T47D (cell line): ENCODE measurements at places on chromosomes 7 and 10.

DNA sequence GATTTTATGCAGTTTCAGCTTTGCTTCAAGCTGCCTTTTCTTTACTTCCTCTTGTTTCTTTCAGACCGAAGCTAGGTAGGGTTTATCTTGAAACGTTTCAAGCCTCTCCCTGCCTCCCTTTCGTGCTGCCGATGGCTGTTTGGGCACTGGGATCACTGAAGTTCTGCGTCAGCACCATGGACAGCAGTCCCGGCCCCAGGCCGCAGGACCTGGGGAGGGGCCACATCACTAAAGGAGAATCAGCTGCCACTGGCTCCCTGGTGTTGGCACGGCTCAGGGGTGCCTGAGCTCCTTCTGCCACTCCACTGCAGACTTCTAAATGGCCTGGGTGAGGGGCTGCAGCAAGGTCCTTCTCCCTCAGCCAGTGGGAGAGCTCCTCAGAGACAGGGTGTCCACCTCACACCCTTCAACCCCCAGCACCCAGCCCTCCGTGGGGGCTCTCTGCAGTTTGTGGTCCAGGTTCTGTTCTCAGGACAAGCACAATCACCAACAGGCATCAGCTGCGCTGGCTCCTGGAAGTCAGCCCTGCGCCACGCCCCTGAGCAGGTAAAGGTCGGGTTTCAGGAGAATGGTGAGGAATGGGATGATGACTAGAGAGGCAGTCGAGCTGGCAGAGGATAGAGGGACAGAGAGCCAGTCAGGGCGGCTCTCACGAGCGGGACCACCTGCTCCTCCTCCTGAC, 387.2 kb downstream of the TCERG1L start:
- peak; percentile 39 for DNase-seq

- no peak for DNase-seq
Observed at GRCh38 chr10:12479924-12480323, 130.6 kb downstream of the CAMK1D start.

DNA sequence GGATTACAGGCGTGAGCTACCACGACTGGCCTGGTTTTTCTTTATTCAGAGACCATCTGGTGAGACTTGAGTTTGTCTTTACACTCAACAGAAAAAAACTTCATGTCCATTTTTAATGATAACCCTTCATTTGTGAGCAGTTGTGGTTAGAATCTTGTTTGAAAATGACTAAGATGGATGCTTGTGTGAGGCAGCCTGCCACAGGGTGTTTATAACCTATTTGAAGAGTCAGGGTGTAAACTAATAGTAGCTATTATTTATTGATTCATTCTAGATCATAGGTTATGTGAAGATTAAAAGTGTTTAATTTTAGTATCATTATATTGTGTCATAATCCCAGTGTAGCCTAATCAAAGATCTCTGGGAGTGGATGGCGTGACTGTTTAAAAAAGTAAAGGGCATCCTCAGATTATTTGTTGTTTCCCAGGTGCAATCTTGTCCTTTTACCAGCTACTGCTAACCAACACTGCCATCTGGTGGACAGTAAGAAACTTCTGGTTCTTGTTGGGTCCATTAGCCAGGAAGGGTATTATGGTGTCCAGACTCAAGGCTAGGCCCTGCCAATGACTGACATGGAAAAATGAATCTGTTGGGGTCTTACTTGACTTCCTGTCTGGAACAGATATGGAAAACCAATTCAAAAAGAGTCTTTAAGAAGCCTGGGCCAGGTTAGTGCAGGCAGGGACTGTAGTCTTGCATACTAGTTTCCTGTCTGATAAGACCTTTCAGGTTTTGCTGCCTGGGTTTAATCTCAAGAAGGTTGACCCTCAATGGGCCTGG, 24.9 kb downstream of the NRBF2 start:
- DNase-seq: peak; percentile 57

- DNase-seq: no peak
Observed at GRCh38 chr10:132446661-132447445, 49.9 kb downstream of the PWWP2B start.

GRCh38 chr10:58967551-58968388, 208.7 kb upstream of the PHYHIPL start:
- peak; percentile 9 for DNase-seq

DNA sequence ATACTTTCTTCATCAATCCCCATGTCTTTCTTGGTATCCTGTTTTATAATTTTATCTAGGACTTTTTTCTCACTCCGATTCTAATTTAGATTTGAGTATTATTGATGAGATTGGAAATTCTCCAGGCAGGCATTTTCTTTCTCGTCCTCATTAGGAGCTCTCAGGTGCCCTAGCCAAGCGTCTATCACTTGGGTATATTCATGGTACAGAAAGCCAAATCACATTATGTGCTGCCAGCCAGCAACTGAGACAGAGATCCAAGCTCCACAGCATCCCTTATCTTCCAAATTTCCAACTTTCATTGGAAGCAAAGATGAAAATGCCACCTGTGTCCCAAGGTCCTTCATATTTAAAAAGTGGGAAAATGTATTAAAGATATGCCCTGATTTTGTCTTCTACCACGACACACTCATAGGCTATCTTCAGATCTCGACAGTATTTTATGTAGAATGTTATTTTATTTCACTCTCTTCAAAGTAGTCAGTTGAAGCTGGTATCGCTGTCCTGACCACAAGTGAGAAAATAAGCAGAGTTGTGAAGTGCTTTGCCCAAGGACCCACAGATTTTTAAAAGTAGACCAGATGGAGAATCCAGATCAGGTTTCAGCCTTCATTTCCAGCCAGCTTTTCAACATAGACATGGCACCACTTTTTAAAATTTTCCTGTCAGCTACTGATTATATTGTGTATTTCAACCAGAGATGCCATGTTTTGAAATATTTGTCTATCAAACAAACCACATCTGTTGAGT, 773.4 kb downstream of the CNTNAP2 start:
- no peak for DNase-seq

GRCh38 chr10:50394832-50395231, 143.5 kb upstream of the ASAH2 start:
- DNase-seq: no peak

- DNase-seq: no peak
Observed at GRCh38 chr7:133664528-133664927, 411.6 kb downstream of the EXOC4 start.

DNA sequence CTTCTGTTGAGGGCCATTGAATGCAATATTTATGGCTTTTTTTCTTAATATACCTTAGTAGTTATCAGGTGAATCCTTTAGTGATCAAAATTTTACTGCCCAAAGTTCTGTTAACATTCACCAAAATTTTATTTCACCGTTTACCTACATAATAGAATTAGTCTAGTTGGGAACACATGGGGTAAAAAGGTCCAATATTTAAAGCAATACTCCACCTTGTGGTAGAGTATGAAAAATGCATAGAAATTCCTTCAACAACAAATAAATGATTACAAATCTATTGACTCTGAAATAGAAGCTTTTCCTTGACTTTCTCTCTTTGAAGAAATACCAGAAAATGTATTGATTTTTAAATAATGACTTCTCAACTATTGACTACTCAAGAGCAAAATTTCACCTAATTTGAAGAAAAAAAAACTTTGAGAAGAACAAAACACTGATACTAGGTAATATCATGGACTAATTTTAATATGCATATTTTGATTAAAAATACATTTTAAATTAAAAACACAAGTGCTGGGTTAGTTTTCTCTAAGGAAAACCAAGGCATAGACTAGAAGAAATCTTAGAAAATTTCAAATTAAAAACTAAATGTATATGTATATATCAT, 43.3 kb downstream of the POLR1F start:
- DNase-seq: peak; percentile 58

DNA sequence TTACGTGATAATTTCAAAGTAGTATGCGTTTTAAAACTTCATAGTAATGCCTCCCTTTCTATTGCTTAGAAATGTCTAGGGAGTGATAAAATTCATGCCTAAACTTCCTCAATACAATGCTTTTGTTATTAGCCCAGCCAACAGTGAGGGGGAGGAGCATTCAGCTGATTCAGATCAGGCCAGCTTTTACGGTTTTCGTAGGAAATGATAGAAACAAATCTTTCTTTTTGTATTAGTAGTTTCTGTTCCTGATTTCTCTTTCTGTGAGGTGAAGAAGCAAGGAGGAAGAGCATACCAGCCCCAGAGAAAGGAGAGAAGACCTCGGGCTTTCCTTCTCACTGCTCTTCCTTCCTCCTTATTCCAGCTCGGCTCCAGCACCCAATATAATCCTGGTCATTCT, 35.2 kb upstream of the ITPRID1 start:
- DNase-seq: no peak

DNA sequence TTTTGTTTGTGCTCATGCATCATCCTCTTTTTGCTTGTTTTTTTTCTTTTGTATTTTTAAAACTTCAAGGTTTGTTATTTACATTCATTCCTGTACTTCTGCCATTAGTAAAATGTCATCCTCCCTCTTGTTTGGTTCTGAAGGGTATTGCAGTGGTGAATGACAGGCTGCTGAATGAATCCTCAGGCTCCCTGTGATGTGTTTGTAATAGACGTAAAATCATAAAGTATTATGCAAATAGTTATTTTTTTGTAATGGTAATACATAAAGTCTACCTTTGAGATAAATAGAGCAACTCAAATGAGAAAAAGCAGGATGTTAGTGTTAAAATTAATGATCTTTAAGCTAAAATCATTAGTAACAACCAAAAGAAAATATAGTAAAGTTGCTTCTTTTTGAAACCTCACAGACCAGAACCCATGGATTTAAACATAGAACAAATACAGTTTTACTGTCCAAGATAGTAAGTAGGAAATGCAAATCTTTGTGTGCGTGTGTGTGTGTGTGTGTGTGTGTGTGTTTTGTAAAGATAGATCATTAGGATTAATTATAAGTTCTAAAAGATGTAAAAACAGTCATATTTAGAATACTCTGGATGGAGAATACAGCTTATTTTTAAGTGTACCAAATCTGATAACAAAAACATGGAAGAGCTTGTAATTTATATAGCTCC, 4.5 kb downstream of the GLCCI1 start:
- no peak for DNase-seq

GRCh38 chr7:19295376-19295775, 150.2 kb upstream of the FERD3L start:
- no peak for DNase-seq

DNA sequence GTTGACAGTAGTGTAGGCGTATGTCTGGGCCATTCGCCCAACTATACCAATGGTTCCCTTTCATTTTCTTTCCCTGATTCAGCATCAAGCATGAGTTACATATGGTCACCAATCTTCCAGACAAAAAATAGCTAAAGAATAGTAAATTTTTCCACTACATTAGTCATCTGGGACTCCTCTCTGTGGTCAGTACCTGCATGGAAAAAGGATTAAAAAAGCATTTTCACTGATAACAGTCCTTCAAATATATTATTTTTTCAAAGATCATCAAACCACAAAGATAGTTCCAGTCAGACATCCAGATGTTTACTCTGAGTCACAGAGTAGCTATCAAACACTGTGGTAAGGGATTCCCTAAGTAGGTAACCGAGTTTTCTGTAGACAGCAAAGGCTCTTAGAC, 302.6 kb upstream of the SEMA3D start:
- no peak for DNase-seq

DNA sequence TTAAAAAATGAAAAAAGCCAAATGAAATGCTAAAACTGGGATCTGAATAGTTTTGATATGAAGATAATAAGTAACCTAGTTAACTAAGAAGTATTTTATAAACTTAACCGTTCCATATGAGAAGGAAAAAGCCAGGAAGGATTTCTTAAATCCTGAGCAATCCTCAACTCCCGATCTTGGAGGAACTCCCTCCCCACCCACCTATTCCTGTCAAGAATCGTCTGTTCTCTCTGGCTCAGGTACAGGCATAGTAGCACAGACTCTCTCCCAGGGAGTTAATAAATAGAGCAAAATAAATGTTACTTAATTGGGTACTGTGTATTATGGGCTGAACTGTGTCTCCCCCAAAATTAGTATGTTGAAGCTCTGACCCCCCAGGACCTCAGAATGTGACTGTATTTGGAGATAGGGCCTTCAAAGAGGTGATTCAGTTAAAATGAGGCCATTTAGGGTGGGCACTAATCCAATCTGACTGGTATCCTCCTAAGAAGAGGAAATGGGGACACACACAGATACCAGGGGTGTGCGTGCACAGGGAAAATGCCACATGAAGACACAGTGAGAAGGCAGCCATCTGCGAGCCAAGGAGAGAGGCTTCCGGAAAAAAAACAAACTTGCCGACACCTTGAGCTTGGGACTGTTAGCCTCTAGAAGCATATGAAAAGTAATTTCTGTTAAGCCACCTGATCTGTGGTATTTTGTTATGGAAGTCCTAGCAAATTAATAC, 28.7 kb downstream of the PUS7 start:
- no peak for DNase-seq

GRCh38 chr7:29953726-29954347, 35.8 kb downstream of the SCRN1 start:
- DNase-seq: no peak

DNA sequence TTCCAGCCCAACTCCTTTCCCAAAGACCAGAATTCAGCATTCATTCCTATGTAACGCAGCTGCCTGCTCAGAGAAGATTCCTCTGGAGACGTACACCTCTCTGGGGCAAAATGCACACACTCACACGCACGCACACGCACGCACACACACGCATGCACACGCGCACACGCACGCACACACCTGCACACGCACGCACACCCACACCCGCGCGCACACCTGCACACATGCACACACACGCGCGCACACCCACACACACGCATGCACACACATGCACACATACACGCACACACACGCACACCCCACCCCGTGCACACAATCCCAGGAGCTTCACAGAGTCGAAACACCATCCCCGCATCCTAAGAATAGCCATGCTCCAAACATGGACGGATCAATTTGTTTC, 13.0 kb downstream of the MMD2 start:
- DNase-seq: no peak

DNA sequence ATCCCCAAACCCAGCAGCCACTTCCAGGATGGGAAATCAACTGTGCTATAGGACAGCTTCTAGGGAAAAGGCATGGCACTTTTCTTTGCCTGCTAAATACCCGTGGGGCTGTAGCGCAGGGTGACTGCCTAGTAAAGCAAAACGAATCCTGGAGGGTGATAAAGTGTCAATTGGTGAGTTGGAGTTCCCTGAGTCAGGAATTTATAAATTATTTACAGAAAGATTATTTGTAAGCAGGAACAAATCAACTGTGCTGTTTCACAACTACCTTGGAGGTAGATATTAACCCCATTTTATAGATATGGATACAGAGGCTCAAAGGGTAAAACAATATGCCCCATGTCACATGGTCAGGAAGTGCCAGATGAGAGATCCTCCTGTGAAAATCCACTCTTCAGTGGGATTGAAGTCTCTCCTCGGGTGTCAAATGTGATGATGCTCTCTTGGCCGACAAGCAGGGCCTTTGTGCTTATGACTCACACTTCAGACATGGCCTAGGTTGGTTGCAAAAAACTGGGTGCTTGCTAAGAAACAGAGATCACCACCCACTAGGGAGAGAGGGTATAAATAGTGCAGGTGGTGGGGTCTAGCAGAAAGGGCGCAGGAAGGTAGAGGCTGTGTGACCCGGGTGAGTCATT, 383.2 kb upstream of the ZMIZ1 start:
- DNase-seq: no peak

DNA sequence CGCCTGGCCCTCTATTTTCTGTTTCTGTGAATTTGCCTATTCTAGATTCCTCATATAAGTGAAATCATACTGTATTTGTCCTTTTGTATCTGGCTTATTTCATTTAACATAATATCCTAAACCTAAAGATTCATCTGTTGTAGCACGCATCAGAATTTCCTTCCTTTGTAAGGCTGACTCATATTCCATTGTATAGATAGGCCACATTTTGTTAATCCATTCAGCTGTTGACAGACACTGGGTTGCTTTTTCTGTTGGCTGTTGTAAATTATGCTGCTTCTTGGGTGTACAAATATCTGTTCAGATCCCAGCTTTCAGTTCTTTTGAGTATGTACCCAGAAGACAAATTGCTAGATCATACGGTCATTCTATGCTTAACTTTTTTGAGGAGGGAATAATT, 28.8 kb upstream of the CUL1 start:
- DNase-seq: no peak
